AG10803 (cell line): ENCODE measurements at places on chromosomes 16 and 17.

DNA sequence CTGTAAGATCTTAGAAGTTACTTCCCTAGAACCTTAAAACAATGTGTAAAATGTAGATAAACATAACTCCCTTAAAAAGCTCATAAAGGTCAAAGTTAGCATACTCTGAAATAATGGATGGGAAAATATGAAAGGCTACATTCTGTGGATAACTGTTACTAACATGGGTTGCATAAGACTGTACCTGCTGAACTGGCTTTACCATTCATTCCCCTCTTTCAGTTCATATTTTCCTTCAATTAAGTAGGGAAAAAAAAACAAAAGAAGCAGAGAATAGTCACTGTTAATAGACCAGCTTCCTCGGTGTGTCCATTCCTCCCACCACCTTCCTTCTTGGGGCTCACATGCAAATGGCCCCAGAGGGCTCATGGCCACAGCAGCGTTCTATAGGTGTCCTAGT, 7.5 kb upstream of the MEIOB start:
- DNase-seq, result no peak

DNA sequence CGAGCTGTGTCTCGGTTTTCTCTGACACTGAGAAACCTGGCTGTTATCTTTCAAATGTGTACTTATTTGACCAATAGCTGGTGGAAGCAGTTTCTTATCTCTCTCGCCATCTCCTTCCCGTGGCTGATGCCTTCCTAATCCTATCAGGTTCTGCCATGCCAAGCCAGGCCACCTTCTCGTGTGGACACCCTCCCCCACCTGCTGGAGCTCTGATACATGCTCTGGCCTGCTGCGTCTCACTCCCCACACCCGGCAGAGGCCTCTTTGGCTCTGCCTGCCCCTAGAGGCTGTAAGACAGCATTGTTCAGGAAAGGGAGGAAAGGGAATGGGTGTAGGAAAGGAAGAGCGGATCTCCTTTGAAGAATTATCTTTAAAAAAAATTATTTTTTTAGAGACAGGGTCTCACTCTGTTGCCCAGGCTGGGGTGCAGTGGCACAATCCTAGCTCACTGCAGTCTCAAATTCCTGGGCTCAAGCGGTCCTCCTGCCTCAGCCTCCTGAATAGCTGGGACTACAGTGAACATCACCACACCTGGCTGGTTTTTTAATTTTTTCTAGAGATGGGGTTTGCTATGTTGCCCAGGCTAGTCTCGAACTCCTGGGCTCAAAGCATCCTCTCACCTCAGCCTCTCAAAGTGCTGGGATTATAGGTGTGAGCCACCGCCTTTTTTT, 7.5 kb upstream of the ARMC5 start:
- peak; percentile 79 for DNase-seq

DNA sequence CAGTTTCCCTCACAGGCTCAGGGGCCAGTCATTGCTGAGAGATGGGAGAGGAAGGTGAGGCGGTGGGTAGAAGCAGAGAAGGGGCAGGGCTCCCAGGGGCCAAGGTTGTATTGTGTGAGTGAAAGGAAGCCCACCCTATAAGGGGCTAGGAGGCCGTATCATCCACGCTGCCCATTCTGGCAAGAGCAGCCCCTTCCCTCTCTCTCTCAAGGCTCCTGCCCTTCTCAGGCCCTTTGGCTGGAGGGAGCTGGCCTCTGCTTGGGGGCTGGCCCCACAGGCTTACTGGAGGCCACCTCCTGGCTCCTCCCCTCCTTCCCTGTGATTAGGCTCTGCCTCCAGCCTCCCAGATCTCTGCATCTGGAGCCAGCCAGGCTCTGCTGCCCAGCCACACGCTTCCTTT, 7.6 kb downstream of the TBKBP1 start:
- no peak for DNase-seq

DNA sequence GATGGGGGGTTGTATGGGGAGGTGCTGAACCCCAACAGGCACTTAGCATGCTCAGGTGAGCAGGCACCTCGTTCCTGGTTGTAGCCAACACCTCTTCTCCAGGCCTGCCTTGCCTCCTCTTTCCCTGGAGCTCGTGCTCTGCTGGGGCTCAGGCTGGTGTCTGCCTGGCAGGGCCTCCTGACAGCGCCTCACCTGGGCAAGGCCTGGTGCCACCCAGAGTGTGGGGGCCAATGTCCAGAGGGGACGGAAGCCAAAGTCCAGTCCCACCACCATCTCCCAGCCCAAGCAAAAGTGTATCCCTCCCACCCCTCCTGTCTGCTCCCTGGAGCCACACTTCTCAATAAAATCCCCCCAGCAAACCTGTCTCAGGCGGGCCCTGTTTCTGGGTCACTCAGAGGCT, 304.2 kb upstream of the TNRC6C start:
- no peak for DNase-seq

GRCh38 chr16:22184615-22184968, 21.5 kb upstream of the EEF2K start:
- DNase-seq, result no peak

DNA sequence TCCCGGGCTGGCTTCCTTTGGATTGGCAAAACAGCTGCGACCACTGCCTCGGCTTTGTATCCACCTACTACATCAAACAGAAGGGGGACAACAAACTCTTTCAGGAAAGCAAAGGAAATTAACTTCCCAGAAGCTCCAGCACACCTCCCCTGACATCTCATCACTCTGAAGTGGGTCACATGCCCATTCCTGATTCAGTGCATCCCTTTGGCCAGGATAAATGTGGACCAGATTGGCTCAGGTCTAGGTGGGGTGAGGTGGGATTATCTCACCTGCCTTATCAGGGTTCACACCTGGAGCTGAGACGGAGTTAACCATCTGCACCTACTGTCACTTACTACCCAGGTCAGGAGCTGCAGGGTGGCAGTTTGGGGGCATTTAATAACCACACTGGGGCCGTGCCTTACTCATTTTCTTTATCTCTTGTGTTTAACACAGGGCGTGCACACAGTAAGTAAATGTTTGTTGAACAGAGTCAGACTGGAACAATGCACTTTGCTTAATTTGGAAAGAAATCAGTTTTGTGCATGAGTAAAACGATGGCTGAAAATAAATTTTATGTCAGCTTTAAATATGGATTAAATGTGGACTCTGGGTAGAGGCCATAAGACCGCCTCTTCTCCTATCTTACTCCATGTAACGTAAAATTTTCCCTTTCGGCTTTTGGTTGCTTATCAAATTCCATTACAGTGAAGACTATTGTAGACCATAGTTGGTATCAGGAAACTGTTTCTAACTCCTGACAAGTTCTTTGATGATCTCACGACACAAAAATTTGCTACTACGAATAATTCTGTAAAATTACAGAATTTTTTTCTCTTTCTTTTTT, 36.0 kb downstream of the IQCK start:
- no peak for DNase-seq
